ENCODE measurements at places on chromosomes 1 and 21.

DNA sequence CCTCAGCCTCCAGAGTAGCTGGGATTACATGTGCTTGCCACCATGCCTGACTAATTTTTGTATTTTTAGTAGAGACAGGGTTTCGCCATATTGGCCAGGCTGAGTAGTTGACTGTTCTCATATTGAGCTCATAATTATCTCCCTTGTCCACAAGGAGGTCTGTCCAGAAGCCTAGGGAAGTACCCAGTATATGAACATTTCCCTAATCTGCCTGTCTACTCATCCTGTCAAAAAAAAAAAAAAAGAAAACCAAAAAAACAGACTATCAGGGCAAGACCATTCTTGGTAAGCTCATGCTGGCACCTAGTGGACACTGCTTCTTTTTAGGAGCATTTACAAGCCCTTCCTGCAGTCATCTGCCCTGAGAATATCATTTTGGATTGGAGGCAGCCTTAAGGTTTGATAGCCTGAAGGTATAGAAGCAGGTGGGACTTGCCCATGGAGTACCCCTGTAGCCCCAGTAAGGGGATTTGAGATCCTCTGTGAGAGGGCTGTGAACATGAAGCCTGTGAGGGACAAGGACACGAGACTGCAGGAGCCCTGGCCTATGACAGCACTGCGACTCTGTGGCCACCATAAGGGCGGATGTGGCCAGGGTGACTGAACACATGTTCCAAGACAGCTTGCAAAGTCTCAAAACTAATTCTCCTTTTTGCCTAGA lies 10.8 kb upstream of the DUSP12 start:
- no peak for DNase-seq

GRCh38 chr1:2612591-2613365 lies 20.0 kb downstream of the MMEL1 start:
- DNase-seq, result no peak

DNA sequence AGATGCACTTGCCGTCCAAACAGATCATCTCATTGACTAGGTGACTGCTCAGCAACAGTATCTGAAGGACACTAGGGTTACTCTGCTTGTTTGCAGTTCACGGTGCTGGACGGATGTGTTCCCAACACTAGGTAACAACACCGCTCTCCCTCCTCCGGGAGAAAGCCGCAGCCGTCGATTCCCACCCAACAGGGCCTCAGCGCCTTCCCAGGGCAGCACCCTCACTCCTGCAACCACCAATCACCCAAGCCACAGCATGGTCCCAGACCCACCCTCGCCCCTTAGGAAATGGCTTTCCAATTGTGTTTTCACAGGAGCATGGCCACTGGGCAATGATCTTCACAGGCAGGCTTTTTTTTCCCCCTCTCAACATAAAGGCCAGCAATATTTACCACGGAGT lies 779 bp downstream of the TLR5 start:
- no peak for DNase-seq

GRCh38 chr1:39063775-39064174 lies 37.6 kb downstream of the NDUFS5 start:
- no peak for DNase-seq

- DNase-seq, result peak; percentile 80
Observed at GRCh38 chr1:31434101-31434871, 21.3 kb downstream of the SERINC2 start.

DNA sequence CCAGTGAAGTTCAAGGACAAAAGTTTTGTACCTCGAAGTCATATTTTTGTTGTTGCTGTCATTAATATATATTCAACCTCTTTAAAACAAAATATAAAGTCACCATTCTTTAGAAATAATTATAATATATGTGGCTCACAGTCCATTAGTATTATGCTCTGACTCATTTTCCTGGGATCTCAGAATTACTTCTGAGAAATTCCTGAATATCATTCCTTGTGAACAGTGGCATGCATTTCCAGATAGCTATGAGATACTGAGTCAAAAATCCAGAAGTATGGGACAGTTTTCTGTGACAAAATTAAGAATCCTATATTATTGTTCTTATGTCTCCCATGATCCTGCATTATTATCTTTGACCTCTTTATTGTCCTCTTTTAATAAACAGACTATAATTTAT lies 13.8 kb upstream of the RGS21 start:
- no peak for DNase-seq

- DNase-seq, result no peak
Observed at GRCh38 chr1:178484698-178485225, 12.0 kb downstream of the CLEC20A start.

DNA sequence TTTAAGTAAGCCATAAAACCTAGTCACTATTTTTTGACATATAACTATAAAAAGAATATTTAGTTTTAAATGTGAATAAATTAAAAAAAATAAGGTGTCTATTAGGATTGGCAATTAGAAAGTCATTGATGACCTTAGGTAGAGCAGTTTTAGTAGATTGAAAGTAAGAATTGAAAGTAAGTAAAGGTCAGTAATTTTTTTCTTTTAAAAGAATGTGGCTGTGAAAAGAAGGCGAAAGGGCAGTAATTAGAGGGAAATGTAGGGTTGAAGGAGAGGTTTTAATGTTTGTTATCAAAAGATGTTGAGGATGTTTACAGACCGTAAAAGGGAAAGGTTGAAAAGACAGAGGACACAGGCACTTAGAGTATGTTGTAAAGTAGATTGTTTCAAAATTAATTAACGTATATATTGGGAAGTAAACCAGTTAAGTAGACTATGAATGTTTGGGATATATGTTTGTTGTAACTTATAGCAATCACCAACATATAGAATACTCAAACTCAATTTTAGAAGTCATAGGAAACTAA lies 41.0 kb downstream of the ZFYVE9 start:
- DNase-seq, result no peak

- no peak for DNase-seq
Observed at GRCh38 chr1:37868466-37868865, 9.1 kb upstream of the MTF1 start.

DNA sequence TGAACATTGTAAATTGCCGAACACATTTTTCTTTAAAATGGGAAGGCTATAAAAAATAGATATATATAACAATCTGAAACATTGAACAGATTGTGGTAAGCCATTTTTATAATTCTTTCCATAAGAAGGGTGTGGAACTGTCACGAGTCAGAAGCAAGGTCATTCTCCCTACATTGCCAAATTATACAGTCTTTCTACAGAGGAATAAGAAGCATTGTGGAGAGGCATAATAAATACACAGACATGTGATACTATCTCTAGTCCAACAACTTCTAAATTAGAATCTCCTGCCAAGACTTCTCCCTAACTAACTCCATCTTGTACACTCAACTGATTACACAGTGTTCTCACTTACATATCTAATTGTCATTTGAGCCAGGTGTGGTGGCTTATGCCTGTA lies 227.9 kb downstream of the CENPF start:
- DNase-seq, result no peak

DNA sequence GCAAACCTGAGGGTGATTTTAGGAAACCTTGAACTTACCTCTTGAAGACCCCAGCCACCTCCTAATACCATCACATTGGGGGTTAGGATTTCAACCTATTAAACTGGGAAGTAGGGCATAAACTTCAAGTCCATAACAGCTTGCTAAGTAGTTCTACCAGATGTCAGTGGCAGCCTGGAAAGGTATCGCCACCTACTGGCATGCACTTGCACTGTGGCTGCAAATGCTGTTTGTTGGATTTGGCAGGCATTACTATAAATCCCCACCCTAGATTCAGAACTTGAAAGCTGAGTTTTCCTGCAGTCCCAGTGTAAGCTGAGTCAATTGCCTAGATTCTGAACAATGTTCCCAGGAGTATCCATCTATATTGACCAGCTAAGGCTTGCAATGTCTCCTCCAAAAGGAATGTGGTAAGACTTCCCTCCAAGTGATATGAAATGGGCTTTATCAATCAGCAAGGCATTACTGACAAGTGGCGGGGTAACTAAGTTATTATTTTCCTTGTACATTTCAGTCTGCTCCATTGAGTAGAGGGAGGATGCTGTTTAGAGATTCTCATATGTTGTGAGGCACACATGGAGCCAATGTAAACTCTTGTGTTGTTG lies 474.5 kb downstream of the PTPRC start:
- DNase-seq, result no peak

- DNase-seq, result no peak
Observed at GRCh38 chr1:154272999-154273563, 652 bp downstream of the HAX1 start.

GRCh38 chr21:31580866-31581276 lies 78.6 kb upstream of the SOD1 start:
- DNase-seq, result peak; percentile 58

GRCh38 chr1:31102501-31102950 lies 37.0 kb upstream of the PUM1 start:
- no peak for DNase-seq

GRCh38 chr1:232613752-232614381 lies 16.1 kb downstream of the SIPA1L2 start:
- no peak for DNase-seq

DNA sequence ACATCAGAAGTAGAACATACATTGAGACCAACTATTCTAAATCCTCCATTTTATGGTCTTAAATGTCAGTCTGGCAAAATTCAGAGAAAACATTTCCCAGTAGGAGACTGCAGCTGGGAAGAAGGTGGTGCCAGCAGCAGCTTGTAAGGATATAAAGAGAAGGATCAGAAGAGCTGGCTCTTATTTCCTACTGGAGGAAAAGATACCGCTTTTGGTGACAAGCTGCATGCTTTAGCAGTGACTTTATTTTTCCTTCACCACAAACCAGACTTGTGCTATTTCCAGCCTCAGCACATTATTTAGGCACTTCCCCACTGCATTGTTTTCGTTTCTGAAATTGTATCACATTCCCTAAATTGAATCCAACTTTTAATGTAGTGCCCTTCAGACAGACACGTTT lies 28.4 kb downstream of the RNF11 start:
- DNase-seq, result no peak

- DNase-seq, result no peak
Observed at GRCh38 chr21:31988492-31989290, 115.9 kb downstream of the HUNK start.

- DNase-seq, result no peak
Observed at GRCh38 chr1:22488319-22488718, 36.7 kb downstream of the ZBTB40 start.

- no peak for DNase-seq
Observed at GRCh38 chr1:31708324-31708723, 4.5 kb upstream of the COL16A1 start.

- no peak for DNase-seq
Observed at GRCh38 chr1:183806125-183806524, 1.2 kb downstream of the RGL1 start.

DNA sequence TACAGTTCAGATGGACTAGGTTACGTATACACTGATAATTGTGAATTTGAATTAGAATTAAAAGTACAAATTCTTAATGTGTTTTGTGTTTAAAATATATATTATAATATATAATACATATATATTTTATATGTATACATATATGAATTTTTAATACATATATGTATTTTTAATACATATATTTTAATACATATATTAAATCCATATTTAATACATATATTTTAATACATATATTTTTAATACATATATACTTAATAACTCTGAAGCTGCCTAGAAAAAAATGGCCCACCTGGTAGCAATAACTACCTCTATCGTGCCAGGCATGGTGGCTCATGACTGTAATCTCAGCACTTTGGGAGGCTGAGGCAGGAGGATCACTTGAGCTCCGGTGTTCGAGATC lies 179.1 kb upstream of the SAMSN1 start:
- no peak for DNase-seq
